ENCODE measurements at places on chromosomes 13 and 19.

- DNase-seq: no peak
These were observed 4.1 kb downstream of the TIMM13 start for GRCh38 chr19:2423071-2423914.

- DNase-seq: no peak
These were observed 191.5 kb downstream of the ZNF536 start for GRCh38 chr19:30563691-30564090.

GRCh38 chr13:98265692-98266551 lies 88.9 kb upstream of the RNF113B start:
- no peak for DNase-seq

DNA sequence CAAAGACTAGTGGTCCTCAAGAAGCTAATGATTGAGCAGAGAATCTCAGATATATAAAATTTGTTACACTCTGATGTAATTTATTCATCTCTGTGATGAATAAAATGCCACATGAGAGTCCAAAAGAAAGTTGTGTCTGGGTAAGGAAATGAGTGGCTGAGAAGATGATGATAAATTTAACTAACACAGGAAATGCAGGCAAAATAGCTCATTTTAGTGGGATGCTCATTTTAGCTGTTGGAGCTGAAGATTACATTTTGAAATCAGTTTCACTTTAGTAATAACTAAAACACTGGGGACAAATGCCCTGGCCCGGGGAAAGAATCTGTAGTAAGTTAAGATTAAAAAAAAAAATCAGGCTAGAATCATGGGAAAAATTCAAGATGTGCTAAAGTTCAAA lies 35.2 kb downstream of the SPRY2 start:
- DNase-seq: no peak

DNA sequence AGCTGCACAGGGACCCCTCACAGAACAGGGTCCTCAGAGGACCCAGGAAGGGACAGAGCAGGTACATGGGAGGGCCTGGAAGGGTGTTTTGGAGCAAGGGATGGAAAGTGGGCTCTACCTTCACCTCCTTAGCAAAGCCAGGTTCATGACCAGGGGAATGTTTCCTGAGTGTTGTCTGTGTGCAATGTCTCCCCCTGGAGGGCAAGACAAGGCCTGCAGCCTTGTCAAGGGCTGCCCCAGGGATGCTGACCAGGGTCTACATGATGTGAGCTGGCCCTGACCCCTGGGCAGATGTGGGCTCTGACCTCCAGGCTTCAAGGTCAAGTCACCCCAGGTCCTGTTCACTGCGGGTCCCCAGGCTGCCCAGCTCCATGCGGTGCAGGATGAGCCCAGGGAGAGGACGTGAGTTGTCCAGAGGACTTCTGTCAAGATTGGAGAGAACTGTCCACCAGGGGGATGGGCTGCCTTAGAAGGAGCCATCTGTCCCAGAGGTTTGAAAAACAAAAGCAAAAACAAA lies 1.0 kb upstream of the CEACAM1 start:
- peak; percentile 59 for DNase-seq

DNA sequence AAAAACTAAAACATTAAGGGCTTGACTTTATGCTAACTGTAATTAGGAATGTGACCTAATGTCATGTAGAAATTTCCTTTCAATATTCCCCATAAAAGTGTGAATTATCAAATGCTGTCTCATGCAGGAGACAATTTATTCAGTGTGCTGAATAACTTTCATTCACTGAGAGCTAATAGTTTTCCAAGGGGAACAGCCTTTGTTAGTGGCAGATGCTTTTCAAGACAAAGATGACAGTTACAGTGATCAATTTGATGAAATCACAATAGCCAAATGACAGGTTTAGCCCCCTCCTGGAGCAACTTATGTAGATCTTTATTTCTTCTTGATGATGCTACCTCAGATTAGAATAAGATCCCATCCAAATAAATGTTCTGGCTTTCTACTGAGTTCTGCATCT lies 275.5 kb downstream of the ITGBL1 start:
- DNase-seq: no peak

DNA sequence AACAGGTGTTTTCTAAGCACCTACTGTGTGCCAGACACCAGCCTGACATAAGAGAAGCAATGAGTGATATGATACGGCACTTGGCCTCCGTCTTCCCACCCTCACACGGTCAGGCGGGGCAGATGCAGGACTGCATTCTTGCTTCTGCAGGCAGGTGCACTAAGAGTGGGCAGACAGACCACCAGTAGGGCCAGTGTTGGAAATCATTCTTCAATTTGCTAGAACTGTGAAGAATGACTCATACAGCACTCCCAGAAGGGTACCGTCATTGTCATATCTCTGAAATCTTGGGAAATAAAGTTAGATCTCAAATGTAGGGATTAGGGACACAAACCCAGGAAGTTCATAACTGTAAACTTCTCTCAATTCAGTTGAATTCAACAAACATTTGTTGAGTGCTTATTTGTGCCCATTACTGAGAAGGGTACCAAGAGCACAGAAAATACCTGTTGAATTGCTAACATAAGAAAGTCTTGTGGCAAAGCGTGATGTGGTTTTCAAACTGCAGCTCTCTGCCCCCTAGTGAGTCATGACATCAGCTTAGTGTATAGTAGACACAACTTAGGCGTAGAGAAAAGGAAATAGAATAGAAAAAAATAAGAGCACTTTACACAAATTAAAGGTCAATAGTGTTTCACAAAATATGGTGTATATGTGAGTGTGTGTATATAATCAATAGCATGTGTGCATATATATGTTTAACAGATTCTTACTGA lies 76.1 kb downstream of the TEX26 start:
- DNase-seq: no peak

GRCh38 chr13:107277911-107278310 lies 710.0 kb upstream of the ARGLU1 start:
- DNase-seq: no peak

- DNase-seq: no peak
These were observed 5.8 kb downstream of the QTRT1 start for GRCh38 chr19:10706990-10707389.

DNA sequence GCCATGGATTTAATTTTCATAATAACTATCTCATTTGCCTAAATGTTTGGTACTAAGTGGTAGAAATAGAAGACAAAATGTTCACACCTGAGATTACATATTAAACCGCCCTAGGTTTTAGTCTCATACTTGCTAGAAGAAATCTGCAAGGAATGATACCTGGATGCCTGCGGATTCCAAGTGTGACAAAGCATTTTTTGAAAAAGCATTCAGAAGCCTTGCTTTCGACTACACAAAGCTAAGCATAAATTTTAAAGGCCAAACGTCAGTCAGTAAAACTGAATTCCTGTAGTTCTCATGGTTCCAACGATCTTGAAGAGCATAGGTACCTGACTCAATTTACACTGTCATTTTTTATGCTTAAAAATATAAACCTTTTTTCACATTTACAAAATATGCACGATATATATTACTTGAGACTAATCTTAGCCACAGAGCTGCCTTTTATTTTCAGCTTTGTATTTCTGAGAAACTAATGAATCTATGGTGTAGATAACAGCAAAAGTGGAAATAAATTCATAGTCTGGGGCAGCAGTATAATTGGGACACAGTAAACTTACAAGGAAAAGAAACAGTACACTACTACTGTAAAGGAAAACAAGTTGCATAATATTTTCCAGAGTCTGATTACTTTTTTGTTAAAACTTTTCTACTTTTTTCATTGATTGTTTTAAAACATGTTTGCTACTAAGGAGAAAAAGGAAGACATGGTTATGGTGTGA lies 1.2 kb upstream of the LRRC63 start:
- no peak for DNase-seq

- DNase-seq: no peak
These were observed 156.1 kb downstream of the NUFIP1 start for GRCh38 chr13:44833139-44833538.

- DNase-seq: no peak
These were observed 6.2 kb downstream of the ERVK3-1 start for GRCh38 chr19:58311345-58311865.

DNA sequence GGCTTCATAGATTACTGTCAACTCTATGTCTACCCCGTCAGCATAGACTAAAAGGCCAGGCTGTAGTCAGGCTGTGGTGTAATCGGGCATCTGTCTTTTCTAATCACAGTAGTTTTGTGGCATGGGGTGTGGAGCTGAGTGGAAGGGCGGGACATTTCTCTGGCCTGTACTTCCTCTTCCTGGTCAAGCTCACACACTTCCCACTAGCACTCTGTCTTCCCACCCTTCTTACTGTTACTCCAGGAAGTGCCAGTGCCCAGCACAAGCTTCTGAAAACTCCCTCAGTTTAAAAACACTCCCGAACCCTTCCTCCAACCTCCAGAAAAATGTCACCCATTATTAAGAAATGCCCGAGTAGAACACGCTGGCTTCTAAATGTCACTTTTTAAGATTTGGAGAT lies 229.8 kb downstream of the KLF5 start:
- no peak for DNase-seq

DNA sequence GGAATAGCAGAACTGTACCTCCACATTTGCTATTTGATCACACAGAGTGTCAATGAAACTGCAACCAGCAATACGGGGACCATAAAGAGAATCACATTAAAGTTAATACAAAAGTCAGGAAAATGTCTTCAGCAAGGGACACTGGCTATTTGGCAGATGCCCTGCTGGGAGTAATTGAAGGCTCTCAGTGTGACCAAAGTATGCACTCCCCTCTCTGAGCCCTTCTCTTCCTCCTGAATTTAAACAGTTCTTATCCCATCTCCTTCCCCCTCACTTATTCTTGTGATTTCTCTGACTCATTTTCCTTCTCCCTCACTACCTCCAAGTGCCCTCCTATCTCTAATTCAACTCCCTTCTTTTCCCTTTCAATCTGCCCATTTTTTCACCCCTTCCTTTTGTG lies 117.7 kb downstream of the ENOX1 start:
- DNase-seq: no peak

- no peak for DNase-seq
These were observed 9.1 kb upstream of the ANKRD10 start for GRCh38 chr13:110923777-110924638.

DNA sequence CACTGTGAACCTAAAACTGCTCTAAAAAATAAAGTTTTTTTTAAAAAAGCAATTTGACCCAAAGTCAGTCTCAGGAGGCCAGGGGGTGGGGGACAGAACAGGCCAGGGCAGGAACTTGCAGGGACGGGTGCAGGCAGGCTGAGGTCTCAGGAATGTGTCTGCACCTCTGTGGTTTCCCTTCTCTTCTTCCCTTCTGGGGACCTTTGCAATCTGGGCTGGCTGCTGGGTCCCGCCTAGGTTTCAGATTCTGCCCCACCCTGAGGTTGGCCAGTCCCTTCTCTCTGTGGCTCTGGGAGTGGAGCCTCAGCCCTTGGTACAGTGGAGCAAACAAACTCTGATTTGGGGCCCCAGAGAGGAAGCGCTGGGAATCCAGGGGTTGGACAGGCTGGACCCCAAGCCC lies 5.3 kb upstream of the F2RL3 start:
- no peak for DNase-seq

GRCh38 chr19:45444318-45445041 lies 20.8 kb upstream of the ERCC1 start:
- peak; percentile 83 for DNase-seq

GRCh38 chr13:22218797-22219196 lies 547.9 kb downstream of the FGF9 start:
- no peak for DNase-seq

GRCh38 chr13:50914176-50914700 lies 4.6 kb downstream of the RNASEH2B start:
- no peak for DNase-seq

DNA sequence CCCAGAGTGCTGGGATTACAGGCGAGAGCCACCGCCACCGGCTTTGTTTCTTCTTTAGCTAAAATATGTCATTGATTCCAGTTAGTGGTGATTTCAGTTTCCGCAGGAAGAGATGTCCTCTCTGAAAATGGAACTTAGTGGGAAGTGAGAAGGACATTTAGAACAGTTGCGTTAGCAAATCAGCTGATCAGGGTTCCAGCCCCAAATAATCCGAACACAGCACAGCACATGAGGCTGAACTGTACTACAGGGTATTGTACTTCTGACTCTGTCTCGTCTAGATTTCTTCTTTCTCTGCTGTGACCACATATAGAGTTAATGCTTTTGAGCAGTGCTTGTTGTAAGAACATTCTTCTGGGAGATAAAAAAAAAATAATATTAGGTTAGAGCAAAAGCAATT lies 314.4 kb downstream of the MYO16 start:
- DNase-seq: no peak

GRCh38 chr13:111927181-111927540 lies 139.8 kb upstream of the SOX1 start:
- no peak for DNase-seq

DNA sequence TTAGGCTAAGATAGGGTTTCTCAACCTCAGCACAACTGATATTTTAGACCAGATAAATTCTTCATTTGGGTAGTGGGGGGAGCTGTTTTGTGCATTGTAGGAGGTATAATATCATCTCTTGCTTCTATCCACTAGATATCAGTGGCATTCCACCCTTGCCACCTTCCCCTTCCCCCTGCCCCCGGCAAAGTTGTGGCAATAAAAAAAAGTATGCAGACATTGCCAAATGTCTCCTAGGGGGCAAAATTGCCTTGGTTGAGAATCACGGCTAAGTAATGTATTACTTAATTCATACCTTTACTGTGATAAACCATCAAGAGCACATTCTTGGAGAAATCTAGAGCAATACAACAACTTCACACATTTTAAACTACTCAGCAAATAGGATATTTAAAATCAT lies 51.4 kb downstream of the UBL3 start:
- no peak for DNase-seq

DNA sequence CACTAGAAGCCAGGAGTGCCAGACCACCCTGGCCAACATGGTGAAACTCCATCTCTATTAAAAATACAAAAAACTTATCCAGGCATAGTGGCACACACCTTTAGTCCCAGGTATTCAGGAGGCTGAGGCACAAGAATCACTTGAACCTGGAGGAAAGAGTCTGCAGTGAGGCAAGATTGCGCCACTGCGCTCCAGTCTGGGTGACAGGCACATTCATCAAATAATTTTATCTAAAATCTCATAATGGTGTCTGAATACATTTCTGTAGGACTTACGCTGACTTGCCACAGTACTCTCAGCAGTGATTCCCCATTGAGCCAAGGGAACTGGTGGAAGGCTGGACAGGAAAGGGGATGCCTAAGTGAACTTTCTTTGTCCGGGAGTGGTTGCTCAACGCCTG lies 4.3 kb upstream of the ZNF28 start:
- no peak for DNase-seq

- no peak for DNase-seq
These were observed 25.9 kb downstream of the ZFR2 start for GRCh38 chr19:3842948-3843347.

- DNase-seq: no peak
These were observed 116.9 kb downstream of the SIPA1L3 start for GRCh38 chr19:38023671-38024541.

GRCh38 chr13:79831556-79831955 lies 350.6 kb downstream of the NDFIP2 start:
- DNase-seq: no peak

GRCh38 chr13:65035302-65035701 lies 2194.8 kb downstream of the PCDH9 start:
- DNase-seq: no peak
